ENCODE measurements at places on chromosomes 16 and 17.

DNA sequence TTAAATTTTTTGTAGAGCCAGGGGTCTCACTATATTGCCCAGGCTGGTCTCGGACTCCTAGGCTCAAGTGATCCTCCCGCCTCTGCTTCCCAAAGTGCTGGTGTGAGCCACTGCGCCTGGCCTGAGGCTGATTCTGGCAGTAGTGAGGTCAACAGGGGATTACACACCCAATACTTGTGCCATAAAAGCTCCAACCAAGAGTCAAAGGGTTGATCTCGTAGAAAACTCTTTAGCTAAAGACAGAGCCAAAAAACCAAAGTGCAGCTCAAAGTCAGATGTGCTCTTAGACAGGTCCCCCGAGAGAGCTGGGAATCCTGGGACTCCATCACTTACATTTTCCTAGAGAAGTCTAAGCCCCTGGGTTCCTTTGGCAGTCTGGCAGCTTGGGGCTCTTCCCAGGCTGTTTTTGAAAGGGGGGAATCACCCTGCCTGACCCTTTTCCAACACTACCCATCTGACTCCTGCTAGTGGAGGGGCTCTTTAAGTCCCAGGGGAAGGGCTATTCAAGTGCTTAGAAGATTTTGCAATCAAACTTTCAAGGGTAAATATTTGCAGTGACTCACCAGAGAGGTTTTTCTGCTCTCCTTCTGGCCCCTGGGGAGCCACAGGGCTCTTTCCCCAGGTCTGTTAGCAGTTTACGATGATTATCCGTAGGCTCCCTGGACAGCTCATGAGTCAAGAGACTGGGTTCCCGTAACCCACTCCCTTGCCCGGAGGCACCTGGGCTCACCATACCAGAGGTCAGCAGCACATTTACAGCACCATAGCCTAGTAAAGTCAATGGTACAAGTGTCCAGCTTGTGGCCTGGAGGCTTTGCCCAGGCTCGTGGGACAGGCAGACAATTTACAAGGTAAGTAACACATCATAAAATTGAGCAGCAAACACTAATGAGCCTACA, 408.7 kb downstream of the SLC39A11 start:
- no peak for DNase-seq

- no peak for DNase-seq
Observed at GRCh38 chr16:54923055-54923473, 7.6 kb upstream of the IRX5 start.

DNA sequence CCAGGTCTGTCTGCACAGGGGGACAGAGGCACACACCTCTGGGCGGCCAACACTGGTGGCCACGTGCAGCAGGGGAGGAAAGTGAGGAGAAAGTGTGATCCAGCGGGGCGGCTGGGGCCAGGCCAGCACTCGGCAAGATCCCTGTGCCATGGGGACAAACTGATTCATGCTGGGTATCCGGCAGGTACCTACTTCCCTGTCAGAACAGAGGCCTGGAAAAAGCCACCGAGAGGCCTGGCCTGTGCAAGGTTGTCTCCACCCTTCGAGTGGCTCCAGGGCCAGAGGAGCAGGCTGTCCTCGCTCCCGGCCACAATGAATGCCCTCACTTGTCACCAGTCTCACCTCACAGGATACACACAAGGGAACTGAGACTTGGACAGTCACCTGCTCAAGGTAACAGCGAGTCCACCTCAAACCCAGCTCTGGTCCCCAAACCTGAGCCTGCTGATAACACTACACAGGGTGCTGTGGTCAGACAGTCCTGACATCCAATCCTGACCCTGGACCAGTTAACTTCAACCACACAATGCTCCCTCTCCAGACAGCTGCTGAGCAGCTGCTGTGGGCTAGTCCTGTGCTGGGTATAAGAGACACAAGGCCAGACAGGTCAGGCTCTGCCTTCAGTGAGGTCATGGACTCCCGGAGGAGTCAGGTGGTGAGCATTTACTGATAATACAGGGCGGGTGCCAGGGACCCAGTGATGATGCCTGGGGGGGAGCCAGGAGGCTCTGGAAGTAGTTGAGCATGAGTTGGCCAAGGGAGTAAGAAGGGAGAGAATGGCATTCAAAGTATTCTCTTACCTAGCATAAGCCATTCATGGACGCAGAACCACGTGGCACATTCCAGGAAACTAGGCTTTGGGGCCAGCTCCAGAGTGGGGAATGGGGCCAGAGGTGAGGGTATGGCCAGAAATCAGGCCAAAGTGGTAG, 53.0 kb downstream of the VAC14 start:
- DNase-seq, result no peak

DNA sequence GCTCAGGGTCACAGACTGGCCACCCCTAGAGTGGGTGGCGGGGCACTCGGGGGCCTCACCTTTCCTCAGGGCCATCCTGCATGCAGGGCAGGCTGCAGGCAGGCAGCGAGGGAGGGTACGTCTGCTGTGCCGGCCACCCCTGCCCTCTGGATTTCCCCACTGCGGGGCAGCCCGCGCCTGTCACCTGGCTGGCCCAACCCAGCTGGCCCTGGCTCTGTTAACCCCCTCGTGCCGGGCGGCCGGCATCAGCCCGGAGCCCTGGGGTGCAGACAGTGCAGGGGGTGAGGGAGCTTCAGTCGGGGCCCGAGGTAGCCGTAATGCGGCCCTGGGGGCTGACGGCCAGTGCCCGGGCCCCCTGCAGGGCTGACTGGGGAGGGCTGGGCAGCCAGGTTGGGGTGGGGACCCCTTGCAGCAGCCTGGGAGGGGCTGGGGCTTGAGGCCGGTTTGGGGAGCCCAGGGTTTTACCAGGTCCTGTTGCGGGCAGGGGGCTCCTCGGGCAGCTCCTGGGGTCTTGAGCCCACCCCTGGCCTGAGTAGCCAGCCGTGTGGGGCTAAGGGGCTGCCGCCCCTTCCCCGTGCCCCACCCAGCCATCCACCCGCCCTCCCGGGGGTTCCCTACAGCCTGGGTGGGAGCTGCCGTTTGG, at the start of gene IGFALS:
Gene IGFALS, minus strand, starts transcription at position 128 of the 643 bp plus-strand sequence. Its CDS starts 53 bp downstream, at position 75.
- no peak for DNase-seq

DNA sequence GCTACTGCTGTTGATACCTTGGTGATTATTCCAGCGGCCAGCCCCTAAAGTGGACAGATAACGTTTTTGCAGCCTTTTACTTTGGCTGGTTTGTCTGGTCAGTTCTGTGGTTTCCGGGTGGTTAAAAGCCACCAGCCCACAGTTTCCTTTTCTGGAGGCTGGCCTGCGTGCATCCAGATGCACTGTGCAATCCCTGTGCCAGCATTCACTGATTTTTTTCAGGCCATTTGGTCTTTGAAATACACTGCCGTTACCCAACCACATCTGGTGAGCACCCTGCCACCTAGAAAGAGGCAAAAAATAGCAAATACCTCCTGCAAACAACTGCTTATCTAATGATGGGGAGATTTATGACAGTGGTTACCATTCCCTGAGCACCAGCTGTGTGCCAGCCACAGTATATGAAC, 797 bp downstream of the NUDT7 start:
- no peak for DNase-seq

DNA sequence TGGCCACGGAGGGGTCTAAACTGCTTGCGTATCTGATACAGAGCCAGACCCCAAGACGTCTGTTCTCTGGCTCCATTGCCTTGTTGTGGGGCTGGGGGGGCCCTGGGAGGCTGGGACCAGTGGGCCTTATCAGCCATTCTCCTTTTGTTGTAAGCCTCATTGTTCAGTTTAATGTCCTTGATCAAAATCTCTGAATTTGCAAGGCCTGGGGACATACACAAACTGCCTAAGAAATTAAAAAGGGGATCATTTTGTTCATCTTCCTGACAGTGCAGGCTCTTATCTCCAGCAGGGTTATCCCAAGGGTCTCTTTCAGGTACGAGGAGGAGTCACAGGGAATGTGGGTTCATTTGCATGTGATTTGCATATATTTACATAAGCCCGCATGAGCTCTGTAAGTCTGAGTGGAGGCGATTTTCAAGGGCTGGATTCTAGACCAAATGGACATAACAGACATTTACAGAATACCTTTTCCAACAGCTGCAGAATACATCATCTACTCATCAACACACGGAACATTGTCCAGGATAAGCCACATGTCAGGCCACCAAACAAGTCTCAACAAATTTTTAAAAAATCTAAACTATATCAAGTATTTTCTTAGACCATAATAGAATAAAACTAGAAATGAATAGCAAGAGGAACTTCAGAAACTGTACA, 269.8 kb downstream of the RBFOX1 start:
- DNase-seq, result no peak

DNA sequence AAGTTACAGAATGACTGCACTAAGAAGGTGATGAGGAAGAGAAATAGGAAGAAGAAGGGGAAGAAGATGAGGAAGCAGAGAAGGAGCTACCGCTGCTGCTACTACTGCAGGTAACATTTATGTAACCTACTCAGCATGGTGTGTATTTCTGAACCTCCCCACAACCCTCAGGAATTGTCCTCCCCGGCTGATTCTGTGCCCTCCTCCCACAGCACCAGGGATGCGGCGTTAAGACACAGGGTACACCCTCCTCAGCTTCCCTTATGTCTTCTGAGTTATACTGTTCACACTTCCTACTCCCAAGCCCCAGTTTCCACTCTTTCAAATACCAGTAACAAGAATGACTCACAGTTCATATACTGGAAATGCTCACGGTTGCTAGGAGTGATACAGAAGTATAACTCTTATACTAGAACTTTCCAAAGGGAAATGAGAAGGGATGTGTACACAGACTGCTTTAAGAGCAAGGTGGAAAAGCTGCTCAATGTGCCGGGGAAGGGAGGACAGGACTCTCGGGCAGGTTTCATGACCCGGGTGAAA, 224.5 kb upstream of the PSMD7 start:
- no peak for DNase-seq

- DNase-seq, result no peak
Observed at GRCh38 chr17:47949946-47950345, 7.7 kb downstream of the PRR15L start.

GRCh38 chr17:50953518-50953830, 87.3 kb upstream of the TOB1 start:
- DNase-seq, result no peak

DNA sequence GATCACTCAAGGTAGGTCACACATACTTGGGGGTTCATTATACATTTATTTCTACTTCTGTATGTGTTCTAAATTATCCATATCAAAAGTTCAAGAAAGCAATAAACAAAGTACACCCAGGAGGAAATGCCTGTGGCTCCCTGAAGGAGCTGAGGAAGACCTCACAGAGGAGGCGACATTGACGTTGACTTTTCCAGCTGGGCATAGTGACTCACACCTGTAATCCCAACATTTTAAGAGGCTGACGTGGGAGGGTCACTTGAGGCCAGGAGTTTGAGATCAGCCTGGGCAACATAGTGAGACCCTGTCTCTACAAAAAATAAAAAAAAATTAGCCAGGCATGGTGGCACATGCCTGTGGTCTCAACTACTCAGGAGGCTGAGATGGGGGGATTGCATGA, 16.3 kb downstream of the ITGAD start:
- no peak for DNase-seq

GRCh38 chr16:35559911-35560636, 2100.7 kb downstream of the TP53TG3F start:
- DNase-seq, result no peak

DNA sequence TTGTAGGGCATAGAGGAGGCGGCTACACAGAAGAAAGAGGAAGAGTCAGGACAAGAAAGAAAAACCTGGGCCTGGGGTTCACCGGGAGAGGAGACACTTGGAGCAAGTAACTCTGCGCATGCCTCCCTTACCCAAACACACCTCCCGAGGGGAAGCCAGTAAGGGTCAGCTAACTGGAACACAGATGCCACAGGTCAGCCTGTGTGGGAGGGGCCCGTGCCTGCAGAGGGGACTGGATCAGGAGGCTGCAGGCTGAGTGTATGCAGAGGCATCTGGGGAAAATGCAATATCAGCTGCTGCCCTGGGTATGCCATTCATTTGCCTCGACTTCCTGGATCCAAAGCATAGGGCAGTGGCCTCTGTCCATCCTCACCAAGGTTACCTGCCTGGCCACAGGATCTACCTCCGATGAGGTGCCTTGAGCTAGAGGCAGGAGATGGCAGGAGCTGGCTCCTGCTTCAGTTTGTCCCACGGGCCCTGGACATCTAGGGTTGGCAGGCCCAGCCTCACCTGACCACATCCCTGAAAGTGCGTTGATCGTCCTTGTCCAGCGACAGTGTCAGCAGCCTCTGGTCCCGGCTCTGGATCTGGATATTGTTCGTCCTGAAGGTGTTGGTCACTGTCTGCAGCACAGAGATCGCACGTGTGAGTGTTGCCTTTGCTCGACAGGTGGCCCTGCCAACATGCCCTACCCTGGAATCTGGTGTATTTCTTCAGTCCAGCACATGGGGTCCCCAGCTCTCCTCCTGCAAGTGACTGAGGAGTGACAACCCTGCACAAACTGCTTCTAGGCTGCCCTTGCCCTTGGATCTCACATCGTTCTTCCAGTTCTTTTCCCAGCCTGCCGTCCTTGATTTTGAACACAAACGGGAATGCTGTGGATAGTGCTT, 4.6 kb upstream of the MFSD6L start:
- no peak for DNase-seq

DNA sequence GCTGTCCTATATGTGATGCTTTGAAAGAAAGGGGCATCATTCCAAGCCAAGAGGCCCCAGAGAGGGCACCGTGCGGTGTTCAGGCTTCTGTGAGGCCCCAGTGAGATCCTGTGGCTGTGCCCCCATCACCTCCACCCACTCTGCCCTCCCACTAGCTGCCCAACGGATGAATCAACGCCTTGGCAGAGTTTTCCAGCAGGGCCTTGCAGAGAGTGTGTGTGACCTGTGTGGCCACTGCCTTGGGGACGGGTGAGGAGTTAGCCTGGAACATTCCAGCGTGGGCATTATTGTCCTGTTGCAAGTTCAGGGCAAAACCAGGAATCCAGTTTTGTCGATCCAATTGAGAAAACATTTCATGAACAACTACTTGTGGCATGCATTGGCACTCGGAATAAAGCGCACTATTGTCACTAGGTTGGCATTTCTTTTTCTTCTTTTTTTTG, 53.7 kb downstream of the SF3B3 start:
- DNase-seq, result no peak

DNA sequence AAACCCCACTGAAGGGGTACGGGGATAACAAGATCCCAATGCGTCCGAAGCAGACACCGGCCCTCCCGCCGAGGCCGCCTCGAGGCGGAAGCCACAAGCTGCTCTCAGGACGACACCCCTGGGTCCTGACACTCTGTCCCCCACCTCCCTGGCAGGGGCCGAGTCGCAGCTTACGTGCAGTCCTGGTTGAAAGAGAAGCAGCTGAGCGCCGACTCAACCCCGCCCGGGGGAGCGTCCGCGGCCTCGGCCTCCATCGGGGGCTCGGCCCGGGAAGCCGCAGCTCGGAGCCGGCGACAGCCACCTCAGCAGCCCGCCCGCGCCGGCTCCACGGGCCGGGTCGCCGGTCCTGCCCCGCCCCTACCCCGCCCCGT, at the start of gene WIPI1:
Gene WIPI1, minus strand, starts transcription at position 329 of the 371 bp plus-strand sequence. Its CDS starts 75 bp downstream, at position 254.
- DNase-seq, result no peak
